Kidney tubule cell (primary cell): ENCODE measurements at places on chromosomes 16 and 17.

DNA sequence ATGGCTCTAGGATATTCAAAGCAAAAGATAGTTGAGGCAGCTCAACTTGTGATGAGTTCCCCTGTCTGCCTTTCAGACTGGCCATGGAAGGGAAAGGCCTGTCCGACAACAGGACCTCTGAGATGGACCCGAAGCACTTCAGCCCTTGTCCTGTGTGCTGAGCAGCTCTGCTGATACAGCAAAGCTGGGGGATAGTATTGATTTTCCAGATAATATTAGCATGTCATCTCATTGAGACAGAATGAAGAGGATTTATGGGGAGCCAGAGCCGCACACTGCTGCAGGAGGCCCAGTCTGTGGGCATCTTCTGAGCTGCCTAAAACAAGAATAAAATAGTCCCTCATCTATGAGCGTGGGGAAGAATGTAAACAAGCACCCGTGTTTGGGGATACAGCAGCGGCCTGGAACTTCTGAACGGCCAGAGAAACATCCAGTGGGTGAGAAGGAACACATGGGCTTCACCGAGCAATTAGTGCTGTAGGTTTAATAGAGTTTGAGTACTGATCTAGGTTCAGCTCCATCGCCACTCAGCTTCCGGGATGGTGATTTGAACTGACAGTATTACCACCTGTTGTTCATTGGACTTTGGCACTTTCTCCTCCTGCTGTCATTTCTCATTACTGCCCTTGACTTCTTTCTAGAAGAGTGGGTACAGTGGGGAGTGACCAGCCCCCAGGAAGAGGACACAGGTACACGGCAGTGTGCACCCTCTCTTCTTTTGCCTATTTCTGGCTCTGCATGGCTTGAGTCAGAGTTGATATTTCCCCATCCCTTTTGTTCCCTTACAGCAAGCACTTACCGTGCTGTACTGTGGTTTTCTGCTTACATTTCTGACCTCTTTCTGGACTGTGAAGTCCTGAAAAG is 96.5 kb upstream of the TBX2 start:
- no peak for DNase-seq

DNA sequence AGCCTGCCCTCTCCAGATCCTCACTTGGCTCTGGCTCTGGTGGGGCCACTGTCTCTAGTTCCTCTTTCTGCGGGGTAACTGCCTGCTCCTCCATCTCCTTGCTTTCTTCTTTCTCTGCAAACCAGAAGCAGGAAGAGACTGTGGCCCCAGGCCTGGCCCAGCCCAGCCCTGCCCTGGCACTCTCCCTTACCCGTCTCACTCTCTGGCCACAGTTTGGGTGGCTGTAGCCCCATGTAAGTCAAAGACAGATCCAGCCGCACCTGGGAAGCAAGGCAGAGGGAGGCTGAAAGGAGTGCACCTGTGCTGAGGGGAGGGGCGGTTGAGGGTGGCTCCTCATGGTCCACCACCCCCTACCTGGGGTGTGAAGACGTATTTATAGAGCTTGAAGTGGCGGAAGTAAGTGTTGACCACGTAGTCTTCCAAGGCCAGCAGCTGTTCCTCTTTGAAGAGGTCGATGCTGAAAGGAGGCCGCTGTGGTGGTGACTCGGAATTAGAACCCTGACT is 2.8 kb downstream of the CFAP119 start:
- DNase-seq = no peak

DNA sequence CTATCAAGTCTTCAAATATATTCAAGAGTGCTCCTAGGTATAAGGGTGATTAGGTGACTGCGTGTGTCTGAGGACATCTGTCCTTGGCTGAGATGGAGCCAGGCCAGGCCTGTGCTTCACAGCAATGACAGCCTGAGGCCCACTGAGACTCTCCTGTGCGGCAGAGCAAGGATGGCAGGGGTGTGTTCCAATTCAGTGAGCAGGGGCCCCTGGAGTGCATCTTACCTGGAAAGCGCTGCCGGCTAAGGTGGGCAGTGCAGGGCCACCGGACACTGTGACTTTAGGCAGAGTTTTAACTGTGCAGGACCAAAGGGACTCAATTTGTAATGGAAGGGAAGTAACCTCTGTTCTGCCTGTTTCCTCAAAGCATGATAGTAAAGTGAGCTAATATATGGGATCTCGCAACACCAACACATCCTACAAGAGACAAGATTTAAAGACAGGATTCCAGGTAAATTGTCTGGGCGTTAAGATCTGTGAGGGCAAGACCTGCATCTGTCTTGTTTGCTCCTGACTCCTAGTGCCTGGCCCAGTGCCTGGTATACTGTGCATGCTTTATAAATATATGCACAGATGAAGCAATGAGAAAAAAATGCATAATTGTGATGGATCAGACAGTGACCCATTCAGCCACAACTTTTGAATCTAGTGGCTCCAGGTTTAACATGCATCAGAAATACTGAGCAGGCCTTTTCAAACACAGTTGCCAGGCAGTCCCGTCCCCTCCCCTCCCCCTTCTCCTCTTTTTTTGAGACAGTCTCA is 86.7 kb downstream of the MRC2 start:
- peak; percentile 55 for DNase-seq

GRCh38 chr16:50326264-50326663 is 42.5 kb downstream of the BRD7 start:
- DNase-seq = no peak

- DNase-seq = peak; percentile 65
Observed at GRCh38 chr17:47220531-47220999, 11.4 kb downstream of the MYL4 start.

- DNase-seq = no peak
Observed at GRCh38 chr17:66437476-66438026, 135.1 kb downstream of the PRKCA start.

- peak; percentile 88 for DNase-seq
Observed at GRCh38 chr17:28398280-28398981, 7.6 kb downstream of the SLC46A1 start.

- peak; percentile 2 for DNase-seq
Observed at GRCh38 chr16:82432261-82432660, 194.5 kb upstream of the CDH13 start.

- DNase-seq = no peak
Observed at GRCh38 chr16:69590590-69590989, 24.8 kb downstream of the NFAT5 start.

GRCh38 chr16:86642087-86642486 is 63.7 kb downstream of the FOXL1 start:
- DNase-seq = no peak

DNA sequence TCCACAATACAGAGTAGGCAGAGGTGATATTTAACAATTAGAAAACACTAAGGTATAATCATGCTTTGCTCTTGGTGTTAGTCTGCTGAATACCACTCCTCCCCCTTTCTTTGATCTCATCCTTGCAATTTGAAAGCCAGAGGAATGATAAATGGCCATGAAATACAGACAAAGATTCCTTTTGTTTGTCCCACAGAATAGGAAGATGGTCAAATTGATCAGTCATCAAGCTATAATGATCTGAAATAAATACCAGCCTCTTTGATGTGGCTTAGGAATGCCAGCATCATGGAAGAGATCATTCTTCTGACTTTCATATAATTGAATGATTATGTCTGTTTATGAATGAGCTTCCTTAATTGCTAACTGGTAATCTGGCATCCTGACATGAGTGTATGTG is 1541.7 kb upstream of the CDH8 start:
- DNase-seq = no peak

DNA sequence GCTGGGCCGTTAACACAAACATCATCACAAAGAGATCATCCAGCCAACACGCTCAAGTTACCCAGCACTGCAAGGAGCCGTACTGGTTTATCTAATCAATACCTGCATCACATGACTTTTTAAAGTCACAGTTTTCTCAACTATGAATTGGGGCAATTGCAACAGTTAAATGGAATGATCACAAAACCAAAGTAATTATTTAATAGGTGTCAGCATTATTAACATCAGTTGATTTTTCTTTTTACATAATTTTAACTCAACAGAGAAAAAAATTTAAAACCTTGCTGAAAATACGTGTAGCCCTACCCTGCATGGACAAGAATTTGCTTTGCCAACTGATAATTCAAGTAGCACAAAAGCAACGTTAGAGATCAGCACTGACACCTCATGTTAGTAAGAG is 95.7 kb upstream of the SOX9 start:
- DNase-seq = no peak

DNA sequence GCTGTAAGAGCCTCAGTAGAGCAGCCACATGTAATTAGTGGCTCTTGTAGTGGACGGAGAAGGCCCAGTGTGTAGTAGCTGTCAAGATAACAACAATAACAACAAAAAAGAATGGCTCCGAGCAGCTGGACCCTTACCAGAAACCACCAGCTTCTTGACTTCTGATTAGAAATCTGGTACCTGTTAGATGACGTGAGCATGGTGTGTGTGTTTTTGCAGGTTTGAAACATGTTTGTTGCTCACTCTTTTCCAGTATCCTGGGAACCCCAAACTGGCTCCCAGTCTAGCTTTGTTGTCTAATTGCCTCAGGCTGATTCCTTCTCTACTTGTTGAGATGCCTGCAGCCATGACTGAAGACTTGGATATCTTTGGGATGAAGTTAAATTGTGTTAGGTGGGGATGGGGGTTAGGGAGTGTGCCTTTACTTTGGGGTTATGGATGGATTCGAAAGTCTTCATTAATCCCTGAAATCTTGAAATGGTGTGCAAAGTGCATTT is 21.0 kb downstream of the IGF2BP1 start:
- DNase-seq = no peak

DNA sequence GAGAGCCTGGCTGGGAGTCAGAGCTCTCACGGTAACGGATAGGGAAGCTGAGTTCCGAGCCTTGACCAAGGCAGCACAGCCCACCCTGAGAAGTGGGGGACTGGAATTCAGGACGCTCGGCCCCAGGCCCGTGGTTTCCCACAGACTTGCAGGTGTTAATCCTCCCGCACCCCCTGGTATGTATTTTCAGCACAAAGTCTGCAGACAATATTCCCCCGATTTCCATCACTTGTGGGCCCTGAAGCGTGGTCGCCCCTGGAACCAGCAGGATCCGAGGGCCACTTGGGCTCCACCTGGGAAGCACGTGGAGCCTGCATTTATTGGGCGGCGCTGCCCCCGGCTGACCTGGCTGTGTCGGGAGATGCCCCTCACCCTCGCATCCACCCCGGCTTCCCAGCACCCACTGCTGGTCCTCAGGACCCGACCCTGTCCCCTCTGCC is 60.2 kb downstream of the WSB1 start:
- DNase-seq = no peak

DNA sequence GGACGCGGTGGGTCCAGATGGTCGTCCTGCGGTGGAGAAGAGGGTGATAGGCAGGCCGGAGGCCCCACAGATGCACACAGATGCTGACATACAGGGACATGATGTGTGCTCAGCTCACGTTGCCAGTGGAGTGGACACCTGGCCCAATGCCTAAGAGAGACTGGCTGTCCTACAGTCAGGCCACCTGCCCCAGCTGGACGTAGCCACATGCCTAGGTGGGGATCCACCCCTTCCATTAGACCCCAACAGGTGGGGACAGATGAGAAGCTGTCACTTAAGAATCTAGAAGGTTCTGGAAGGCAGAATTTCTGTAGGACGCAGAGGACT is 117.6 kb upstream of the ZNF750 start:
- no peak for DNase-seq

GRCh38 chr17:16583781-16584180 is 14.8 kb upstream of the ZNF287 start:
- DNase-seq = no peak

DNA sequence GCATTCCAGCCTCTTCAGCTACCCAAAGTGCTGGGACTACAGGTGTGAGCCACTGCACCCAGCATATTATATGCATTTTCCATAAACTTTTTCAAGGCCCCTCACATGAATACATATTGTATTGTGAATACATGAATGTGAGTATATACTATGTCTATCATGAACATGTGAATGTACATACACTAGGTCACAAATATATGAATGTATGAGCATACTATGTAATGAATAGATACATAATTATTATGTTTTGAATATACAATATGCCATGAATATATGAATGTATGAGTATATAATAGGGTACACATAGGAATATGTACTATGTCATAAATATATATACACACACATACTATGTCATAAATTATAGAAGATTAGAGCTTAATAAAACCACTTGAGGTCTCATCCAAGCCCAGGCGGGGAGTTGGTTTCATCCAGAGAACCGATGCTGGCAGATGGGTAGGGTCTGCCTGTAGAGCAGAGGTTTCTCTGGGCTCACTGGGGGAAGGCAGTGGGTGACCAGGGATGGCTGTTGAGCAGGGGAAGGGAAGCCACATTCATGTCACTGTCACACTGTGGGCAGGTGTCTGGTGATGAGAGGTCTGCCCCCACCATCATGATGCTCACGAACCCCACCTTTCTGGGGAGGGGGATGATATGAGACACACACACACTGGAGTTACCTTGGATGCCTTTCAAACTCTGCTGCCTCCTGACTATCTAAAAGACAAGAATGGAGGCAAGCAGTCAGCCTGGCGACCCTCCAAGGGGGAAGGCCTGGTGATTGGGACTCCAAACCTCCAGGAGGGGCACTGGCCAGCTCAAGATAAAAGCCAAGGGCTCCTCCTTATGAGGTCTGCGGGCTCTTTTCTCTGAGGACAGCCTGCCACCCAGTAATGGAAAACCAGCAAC is 7.3 kb downstream of the C16orf95 start:
- no peak for DNase-seq

- DNase-seq = peak; percentile 68
Observed at GRCh38 chr16:67546761-67547422, 15.4 kb upstream of the CTCF start.
